ENCODE measurements at places on chromosomes 6 and 20.

DNA sequence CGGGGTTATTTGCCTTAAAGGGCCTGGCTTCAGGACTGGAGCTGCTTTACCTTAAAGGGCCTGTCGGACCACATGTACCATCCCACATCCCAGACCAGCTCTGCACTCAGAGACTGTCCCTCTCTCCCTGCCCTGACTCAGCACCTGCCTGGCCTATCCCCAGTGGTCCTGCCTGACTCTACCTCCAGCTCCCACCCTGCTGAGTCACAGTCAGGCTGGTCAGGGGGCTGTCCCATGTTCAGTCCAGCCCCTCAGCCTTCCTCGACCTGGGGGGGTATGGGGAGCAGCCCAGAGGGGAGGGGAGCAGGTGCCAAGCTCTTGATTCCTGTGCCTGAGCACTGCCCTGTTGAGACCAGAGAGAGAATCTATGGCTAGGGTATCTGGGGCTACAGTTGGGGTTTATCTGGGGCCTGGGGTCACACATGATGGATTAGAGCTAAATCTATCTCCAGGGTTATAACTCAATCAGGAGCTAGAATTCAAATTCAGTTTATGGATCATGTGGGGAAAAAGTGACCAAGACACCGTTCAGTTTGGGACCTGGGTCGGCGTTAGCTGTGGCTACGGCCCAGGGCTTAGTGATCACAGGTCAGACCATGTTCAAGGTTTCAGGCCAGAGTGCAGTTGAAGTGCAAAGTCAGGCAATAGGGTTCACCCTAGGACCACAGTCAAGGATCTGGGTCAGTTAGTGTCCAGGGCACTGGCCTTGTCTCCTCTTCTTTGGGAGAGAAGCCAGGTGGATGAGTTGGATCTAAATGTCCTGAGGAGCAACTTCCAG is 9.4 kb upstream of the TRIB3 start:
- DNase-seq, result no peak

GRCh38 chr6:23929201-23929600 is 196.8 kb upstream of the NRSN1 start:
- DNase-seq, result no peak

- peak; percentile 14 for DNase-seq
Observed at GRCh38 chr6:659716-660581, 3.0 kb upstream of the HUS1B start.

DNA sequence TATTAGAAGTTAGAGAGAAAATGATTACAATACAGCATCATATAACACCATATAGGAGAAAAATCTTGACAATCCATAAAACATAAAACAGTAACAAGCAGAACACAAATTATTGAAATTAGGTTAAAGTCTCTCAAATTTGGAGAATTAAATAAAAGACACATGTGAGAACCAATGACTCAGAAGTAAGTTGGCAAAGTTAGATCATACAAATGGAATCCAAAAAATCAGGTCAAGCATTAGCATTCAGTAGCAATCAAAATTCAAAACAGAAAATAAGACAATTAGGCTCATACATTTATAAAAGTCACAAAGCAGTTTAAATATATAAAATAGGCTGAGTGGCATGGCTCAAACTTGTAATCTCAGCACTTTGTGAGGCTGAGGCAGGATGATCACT is 775.6 kb downstream of the PHF3 start:
- DNase-seq, result no peak

- DNase-seq, result peak; percentile 43
Observed at GRCh38 chr20:61719691-61720347, 345.9 kb downstream of the TAF4 start.

DNA sequence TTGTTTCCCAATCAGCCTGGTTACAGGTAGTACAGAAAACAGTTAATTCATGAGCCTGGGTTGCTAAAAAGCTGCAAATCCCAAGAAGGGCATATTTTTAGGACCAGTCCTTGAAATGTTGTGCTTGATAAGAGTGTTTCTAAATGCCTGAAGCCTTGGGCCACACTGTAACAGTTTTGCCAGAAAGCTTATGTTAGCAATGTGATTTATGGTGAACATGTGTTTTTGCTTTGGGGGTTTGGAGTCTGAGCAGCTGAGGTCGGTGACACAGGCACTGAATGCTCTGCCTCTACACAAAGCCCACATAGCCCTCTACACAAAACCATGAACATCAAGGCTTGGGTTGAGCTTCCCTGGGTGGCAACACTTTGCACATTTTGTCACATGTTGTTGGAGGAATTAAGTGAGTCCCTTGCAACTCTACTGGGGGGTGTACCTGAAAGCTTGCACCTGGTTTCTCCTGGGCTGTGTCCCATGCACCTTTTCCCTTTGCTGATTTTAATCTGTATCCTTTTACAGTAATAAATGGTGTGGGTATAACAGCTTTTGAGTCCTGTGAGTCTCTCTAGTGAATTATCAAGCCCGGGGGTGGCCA is 22.2 kb downstream of the AHI1 start:
- DNase-seq, result no peak

GRCh38 chr20:46695892-46696291 is 6.6 kb upstream of the TP53RK start:
- no peak for DNase-seq

DNA sequence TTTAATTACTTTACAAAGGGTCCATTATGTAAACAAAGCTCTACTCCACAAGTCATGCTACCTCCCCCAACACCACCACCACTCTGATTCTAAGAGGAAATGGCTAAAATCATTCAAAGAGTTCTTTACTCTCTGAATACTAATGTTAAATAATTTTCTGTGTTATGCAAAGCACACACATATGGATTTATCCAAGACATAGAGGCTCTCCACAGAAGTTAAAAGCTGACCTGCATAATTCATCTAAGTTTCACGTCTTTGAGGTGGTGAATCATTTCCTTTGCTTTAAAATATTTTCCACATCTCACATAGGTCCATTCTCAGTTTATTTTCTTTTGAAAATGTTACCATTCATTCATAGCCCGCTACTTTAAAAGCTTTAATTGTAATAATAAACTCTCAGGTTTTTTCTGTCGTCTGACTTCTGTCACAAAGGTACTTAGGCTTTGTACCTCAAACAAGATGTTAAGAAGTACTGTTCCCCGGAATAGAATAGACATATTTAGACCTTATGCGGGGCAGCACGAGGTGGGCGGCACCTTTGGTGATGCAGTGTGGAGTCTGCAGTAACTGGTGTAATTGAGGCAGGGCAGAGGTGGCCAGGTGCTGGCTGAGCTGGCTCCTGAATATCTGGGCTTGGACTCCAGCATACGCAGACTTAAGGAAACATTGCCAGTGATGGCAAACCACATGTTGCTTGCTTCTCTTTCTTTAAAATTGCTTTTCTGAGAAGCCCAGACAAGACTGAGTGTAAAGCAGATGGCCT is 55.8 kb downstream of the KIF6 start:
- no peak for DNase-seq

DNA sequence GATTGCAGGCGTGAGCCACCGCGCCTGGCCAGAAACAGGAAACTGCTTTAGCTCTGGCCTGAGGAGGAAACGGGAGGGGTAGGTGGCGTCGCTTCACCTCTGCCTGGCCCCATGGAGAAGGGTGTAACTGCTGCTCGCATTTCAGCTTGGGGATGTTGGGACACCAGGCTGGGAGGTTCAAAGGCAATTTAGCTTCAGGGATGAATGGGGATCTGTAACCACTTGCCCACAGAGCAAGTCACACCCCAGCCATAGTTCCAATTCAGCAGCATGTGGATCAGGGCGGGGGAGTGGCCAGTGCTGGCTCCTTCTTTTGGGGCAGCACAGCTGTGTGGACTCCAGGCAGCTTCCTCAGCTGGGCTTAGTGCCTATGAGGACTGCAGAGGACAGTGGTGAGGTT is 34.8 kb upstream of the NUP153 start:
- no peak for DNase-seq

- DNase-seq, result no peak
Observed at GRCh38 chr6:163420289-163420614, 5.7 kb downstream of the QKI start.

DNA sequence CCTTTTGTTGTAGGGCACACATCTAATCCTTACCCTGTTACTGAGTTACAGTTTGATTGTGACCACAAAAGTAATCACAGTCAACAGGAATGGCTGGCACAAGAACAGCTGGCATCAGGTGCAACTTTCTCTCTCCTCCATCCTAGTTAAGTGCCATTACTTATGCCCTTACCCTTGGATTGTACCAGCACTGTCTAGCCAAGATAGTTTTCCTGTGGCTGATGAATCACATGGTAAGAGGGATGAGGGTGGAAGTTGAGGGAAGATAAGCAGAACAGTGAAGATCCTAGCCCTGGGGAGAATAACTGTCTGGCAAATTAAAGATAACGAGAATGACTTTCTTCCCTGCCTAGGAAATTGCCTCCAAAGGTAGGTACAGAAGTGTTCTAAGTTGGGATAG is 42.0 kb downstream of the RNF217 start:
- no peak for DNase-seq

- peak; percentile 0 for DNase-seq
Observed at GRCh38 chr6:93416571-93417420, 2.6 kb downstream of the EPHA7 start.

DNA sequence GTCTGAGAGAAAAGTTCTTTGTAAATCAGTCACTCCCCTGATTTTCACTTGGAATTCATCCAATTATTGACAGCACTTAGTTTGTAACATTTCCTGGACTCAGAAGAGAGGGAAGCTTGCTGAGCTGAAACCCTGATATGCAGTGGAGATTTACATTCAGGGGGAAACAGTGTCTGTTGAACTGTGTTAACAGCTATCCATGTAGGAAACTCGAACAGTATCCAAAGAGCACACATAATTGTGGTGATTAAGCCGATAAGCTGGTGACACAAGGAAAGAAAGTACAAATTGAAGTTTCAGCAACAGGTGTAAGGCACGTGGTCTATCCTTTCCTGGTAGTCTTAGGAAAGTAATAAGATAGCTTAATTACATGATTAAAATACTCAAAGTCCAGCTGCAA is 78.1 kb upstream of the FLRT3 start:
- DNase-seq, result no peak

- no peak for DNase-seq
Observed at GRCh38 chr20:20737158-20737557, 24.7 kb upstream of the RALGAPA2 start.

- peak; percentile 80 for DNase-seq
Observed at GRCh38 chr6:14711056-14711703, 534.7 kb upstream of the JARID2 start.

GRCh38 chr20:15919118-15919517 is 654.1 kb downstream of the KIF16B start:
- no peak for DNase-seq

- DNase-seq, result no peak
Observed at GRCh38 chr6:80544555-80544954, 438.1 kb downstream of the BCKDHB start.

- peak; percentile 57 for DNase-seq
Observed at GRCh38 chr6:26594730-26595632, 1.8 kb upstream of the ABT1 start.

- no peak for DNase-seq
Observed at GRCh38 chr6:113427617-113428016, 429.5 kb upstream of the MARCKS start.

DNA sequence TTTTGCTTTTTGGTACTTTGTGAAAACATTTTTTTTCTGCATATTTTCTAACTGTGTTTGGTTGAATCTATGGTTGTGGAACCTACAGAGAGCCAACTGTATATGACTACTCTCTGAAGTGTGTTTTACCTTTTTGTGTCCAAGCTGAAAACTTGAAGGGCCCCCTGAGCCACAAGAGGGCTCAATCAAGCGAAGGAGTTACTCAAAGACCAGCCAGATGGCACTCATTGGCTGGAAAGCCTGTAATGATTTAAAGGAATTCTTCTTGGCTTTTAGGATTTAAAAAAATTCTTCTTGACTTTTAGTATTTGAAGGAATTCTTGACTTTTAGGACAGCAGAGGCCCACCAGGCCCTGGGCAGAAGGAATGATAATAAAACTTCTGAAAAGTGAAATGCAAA is 27.0 kb upstream of the ECI2 start:
- DNase-seq, result no peak

DNA sequence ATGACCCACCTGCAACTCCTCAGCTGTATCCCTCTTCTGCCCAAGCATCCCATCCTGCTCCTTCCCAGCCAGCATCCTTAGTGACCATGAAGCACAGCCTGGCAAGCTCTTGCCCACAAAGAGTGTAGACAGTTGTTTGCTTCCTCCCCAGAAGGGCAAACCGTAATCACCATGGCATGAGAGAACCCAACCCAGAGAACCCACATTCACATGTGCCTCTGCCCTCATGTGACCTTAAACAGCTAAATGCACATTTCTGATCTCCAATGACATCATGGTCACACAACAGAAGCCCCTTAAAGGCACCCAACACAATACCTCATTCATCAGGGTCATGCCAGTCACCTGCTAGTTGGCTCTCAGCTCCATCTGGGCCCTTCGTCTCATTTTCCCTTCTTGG is 162.8 kb upstream of the CDYL start:
- no peak for DNase-seq

GRCh38 chr20:37498066-37498665 is 22.9 kb upstream of the NNAT start:
- no peak for DNase-seq

- DNase-seq, result no peak
Observed at GRCh38 chr6:167407239-167408064, 82.6 kb downstream of the TTLL2 start.

- DNase-seq, result peak; percentile 42
Observed at GRCh38 chr6:45488889-45489288, 111.2 kb upstream of the SUPT3H start.

DNA sequence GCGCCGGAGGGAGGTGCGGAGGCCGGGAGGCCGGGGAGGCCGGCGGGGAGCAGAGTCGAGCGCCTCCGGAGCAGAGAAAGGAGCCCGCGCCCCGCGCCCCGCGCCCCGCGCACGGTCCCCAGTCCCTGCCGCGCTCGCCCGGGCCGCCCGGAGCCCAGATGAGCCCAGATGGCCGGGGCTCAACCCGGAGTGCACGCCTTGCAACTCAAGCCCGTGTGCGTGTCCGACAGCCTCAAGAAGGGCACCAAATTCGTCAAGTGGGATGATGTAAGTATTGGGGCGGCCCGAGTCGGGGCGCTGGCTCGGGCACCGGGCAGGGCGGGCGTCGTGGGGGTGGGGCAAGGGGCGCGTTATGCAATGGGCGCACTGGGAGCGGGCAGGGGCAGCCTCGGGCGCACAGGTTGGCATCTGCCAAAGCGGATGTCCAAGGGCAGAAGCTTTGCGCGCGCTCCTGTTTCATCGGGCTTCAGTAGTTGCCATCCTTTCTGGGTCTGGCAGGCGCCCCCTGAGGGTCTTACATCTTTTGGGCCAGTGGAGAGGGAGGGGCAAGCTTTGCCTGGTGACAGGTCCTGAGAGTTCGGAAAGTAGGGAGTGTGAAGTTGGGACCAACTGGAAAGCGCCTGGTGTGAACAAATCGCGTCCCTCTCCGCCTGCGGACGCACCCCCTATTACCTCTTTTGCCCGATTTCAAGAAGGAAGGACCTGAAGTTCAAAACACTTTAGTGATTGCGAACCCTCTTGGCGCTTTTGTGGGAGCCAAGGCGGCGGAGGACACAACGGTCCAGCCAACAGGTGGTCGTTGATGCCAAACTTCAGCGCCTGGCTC is 631 bp downstream of the PLCB1 start:
- peak; percentile 30 for DNase-seq

All from activated T-cell treated with anti-CD3 and anti-CD28 coated beads, Interleukin-2, amount 50 U/mL, for 72 hours (primary cell).